Peyer's patch (tissue), 4 donors: ENCODE measurements at places on chromosomes 12 and 14.
A peak's percentile ranks its signal among the peaks of the same experiment; 100 is the strongest.

GRCh38 chr12:51417826-51418225, 6.8 kb upstream of the SLC4A8 start:
- no peak for DNase-seq

GRCh38 chr14:85576848-85577542, 47.1 kb downstream of the FLRT2 start:
- no peak for DNase-seq

GRCh38 chr12:116196226-116196625, 81.3 kb downstream of the MED13L start:
- no peak for DNase-seq

- DNase-seq, result no peak
Measured at GRCh38 chr12:116026768-116027550, 250.5 kb downstream of the MED13L start.

- no peak for DNase-seq
Measured at GRCh38 chr14:70036665-70037064, 152.1 kb downstream of the SLC8A3 start.

- no peak for DNase-seq
Measured at GRCh38 chr14:105664691-105665090, 138.3 kb downstream of the TMEM121 start.

DNA sequence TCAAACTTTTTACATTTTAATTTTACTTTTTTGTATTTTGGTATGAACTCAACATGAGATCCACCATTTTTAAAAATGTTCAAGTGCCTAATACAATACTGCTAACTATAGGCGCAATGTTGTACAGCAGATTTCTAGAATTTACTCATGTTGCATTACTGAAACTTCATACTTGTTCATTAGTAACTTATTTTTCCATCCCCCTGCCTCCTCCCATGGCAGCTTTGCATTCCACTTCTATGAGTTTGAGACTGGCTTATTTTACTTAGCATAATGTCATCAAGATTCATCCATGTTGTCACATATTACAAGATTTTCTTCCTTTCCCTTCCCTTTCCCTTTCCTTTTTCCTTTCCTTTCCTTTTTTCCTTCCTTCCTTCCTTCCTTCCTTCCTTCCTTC, 825.9 kb downstream of the SLC16A7 start:
- DNase-seq, result no peak

GRCh38 chr12:80598004-80598606, 109.3 kb upstream of the MYF6 start:
- DNase-seq, result no peak

DNA sequence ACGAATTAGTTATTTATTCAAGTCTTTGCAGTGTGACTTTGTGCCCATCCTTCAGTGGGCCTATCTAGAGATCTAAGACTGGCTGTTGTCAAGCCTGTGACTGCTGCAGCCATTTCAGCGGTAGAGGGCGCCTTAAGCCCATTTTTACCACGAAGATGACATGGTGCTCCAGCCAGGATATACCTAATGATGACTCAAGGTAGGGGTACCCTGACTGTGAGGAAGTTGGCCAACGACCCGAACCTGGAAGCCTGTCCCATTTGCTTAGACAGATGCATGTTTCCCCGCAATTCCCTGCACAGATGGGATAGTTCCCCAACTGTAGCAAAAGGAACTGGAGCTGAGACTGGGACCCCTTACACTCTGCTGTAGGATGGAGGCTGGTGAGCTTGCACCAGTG, 41.3 kb downstream of the RAB3IP start:
- no peak for DNase-seq

DNA sequence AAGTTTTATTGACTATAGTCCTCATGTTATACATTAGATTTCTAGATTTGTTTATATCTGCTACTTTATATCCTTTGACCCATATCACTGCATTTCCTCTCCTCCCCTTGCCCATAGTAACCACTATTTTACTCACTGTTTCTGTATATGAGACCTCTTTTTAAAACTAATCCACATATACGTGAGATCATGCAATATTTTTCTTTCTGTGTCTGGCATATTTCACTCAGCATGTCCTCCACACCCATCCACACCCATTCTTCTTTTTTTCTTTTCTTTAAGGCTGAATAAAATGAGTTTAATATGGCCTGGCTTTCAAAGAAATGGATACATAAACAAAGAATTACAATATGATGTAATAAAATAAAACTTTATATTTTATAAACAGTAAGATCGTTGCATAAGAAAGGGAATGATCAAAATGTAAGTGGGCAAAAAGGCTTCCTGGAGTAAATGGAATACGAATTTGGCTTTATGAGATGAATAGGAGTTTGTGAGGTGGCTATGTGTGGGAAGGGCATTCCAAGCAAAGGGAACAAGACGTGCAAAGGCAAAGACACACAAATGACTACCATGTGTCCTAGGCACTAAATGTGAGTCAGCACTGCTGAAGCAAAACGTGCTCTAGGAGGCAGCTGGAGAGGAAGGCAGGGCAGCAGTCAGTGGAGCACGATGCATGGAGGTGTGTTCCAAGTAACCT, 53.2 kb upstream of the HIF1A start:
- no peak for DNase-seq

- DNase-seq, result no peak
Measured at GRCh38 chr14:76673261-76673660, 88.0 kb upstream of the VASH1 start.

GRCh38 chr14:87994974-87995373, 2.0 kb upstream of the GALC start:
- DNase-seq, result no peak

GRCh38 chr12:78726854-78727253, 137.7 kb upstream of the SYT1 start:
- no peak for DNase-seq

GRCh38 chr14:66650491-66650911, 142.6 kb downstream of the GPHN start:
- DNase-seq, result no peak

DNA sequence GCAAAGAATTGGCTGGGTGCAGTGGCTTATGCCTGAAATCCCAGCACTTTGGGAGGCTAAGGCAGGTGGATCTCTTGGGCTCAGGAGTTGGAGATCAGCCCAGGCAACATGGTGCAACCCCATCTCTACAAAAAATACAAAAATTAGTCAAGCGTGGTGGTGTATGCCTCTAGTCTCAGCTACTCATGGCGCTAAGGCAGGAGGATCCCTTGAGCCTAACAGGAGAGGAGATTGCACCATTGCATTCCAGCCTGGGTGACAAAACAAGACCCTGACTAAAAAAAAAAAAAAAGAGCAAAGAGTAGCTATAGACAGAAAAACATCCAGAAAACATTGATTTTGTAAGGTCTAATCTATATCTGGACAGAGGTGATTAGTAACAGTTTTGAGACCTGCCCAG, 25.0 kb downstream of the KIF21A start:
- DNase-seq, result no peak

GRCh38 chr12:95851606-95852005, 7.1 kb upstream of the SNRPF start:
- DNase-seq, result no peak

GRCh38 chr12:46521145-46521544, 148.6 kb upstream of the SLC38A2 start:
- DNase-seq, result no peak

DNA sequence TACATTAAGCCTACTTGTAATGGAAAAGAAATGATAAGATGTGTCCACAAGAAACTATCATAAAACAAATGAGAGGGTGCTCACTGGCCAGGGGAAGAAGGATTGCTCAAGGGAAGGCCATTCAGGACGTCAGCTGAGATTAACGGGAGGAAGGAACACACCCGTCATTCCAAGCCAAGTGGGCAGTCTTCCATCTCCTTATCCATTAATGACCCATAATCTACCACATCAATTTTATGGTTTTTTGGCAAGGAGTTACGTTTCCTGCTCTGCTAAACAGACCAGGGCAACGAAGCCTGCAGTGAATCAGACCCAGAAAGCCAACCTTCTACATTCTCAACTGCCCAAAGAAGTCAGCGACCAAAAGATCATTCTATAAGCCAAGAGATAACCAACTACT, 25.1 kb downstream of the PRKAB1 start:
- peak; percentile 83 for DNase-seq

- DNase-seq, result no peak
Measured at GRCh38 chr12:127998988-127999387, 268.0 kb upstream of the TMEM132C start.

GRCh38 chr14:36510078-36510799, 9.8 kb downstream of the NKX2-1 start:
- DNase-seq, result no peak

- DNase-seq, result no peak
Measured at GRCh38 chr12:88553941-88554658, 26.2 kb downstream of the KITLG start.

- DNase-seq, result no peak
Measured at GRCh38 chr12:45907955-45908354, 82.4 kb downstream of the SCAF11 start.

DNA sequence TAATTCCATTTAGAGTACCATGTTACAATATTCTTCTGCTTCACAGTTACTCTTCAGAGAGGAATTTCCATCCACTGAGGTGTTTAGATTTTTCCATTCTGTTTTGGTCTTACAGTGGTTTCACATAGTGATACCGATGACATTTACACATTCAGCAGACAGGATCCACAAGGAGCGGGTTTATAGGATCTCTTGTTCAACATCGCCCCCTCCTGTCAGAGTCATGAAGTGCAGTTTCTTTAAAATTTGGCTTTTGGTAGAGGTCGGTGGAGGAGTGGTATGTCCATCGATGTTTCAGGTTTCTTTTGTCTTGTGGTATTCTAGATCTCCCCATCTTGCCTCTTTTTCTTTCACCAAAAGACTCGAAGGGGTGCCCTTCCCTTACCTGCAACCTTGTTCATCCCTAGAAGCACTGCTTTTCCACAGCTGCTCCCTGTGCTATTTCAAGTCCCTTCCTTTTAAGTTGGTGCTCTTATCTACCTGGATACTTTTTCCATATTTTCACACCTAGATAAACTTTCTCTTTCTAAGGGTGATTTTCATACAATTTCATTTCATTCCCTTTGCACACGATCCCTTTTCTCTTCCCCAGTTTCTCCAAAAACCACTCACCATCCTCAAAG, 181.3 kb downstream of the ITPR2 start:
- DNase-seq, result peak; percentile 65

DNA sequence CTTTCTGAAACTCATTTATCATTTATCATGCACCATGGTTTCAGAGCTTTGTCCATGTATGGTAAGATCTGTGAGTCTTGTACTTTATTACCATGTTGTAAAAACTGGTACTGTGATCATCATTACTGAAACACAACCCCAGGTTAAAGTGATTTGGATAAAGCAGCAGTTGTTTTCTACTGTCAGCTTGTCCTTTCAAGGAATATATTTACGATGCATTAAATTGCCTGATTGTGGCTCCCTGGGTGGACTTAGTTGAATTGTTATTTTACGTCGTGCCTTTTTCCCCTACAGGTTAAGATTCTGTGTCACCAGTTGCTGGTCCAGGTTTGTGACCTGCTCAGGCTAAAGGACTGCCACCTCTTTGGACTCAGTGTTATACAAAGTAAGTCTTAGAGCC, 46.1 kb downstream of the FRMD6 start:
- DNase-seq, result no peak

- no peak for DNase-seq
Measured at GRCh38 chr12:65764325-65764724, 60.0 kb upstream of the HMGA2 start.

GRCh38 chr12:122023339-122024131, 1.9 kb downstream of the BCL7A start:
- peak; percentile 66 for DNase-seq

- no peak for DNase-seq
Measured at GRCh38 chr12:130179191-130179590, 16.9 kb downstream of the FZD10 start.

- no peak for DNase-seq
Measured at GRCh38 chr12:66916189-66916588, 237.3 kb upstream of the GRIP1 start.

- DNase-seq, result no peak
Measured at GRCh38 chr14:101226603-101227425, 323.3 kb upstream of the RTL1 start.
